ENCODE measurements at places on chromosomes 16 and 17.
A peak's percentile ranks its signal among the peaks of the same experiment; 100 is the strongest.

GRCh38 chr17:81926451-81927151 is 934 bp downstream of the MAFG start:
- DNase-seq, result peak; percentile 49

GRCh38 chr17:2710803-2711607 is 559 bp downstream of the CLUH start:
- no peak for DNase-seq

DNA sequence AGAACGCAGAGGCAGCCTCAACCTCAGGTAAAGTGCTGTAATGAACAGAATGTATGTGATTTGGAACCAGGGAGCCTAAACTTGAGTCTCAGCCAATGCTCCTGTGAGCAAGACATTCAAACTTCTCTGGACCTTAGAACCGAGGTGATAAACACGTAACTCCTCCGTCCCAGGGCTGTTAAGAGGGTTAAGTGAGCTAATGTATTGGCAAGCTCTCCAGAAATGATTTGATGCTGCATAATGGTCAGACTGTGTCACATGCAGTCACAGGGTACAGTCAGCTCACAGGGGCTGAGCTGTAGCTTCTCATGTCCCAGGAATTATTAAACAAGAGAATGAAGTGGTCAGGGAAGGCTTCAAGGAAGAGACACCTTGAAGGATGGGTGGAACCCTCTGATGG is 10.0 kb upstream of the SLC4A1 start:
- no peak for DNase-seq

DNA sequence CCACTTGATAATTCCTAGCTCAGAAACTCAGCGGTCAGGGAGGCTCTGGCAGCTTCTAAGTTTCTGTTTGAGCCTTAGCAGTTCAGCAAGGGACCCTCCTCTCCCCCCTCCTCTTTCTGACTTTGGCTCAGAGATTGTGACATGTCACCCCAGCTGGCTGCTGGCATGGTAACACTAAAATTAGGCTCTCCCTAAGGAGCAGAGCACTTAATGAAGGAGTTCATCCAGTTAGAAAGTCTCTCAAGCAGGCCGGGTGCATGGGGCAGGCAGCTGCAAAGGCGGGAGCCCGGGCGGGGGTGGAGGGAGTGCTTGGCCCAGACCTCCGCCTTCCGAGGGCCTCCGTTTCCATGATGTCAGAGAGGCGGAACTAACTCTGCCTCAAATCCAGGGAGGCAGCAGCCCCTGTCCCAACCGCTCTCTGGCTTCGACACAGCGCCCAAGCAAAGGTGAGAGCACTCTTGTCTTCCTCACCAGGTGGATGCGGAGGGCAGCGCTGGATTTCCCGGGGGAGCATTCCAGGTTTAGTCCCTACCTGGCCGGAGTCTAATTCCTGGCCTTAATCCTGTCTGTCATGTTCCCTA is 128.0 kb upstream of the PLCG2 start:
- DNase-seq, result no peak

GRCh38 chr17:34378664-34379101 is 15.7 kb upstream of the CCL1 start:
- DNase-seq, result no peak

DNA sequence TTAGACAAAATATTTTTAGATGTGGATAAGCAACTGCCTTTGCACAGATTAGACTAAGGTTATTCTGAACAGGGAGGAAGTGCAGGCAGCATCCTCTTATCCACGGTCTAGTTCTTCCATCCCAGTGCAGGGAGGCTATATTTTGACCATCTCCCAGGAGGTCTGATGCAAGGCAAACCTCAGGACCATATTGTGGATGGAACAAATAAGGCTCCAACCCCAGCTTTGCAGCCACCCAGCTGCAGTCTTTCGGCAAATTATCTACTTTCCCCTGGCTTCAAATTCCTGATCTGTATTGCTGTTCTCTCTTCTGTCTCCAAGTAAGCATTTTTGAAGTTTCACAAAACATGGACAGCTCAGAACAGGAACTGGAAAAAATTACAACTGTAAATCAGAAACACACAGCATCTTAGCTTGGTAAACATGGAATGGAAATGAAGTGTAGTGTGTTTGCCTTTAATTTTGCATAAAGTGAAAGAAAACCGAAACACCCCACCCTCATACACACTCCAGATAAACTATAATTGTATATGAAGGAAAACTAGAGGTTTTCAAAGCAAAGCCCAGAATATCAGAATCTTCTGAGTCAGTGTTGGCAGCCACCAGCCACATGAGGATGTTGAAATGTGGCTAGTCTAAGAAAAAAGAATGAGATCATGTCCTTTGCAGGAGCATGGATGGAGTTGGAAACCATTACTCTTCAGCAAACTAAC is 33.5 kb upstream of the MON1B start:
- DNase-seq, result no peak

GRCh38 chr17:57249520-57249919 is 6.8 kb upstream of the MSI2 start:
- no peak for DNase-seq

DNA sequence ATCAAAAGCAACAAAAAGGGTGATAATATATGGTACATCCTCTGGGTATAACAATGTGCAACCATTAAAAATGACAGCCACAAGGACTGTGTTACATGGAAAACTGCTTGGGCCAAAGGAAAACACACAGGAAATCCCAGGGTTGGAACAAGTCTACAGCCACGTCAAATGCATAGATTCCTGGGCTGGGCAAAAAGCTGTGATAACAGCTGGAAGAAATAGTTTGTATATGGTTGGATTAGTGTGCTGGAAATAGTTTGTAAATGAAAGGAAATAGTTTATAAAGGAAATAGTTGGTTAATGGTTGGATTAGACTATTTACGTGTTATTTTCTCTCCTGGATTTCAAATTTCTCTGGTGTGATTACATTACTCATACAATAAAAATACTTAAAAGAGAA is 2.6 kb downstream of the HSD17B2 start:
- DNase-seq, result no peak

DNA sequence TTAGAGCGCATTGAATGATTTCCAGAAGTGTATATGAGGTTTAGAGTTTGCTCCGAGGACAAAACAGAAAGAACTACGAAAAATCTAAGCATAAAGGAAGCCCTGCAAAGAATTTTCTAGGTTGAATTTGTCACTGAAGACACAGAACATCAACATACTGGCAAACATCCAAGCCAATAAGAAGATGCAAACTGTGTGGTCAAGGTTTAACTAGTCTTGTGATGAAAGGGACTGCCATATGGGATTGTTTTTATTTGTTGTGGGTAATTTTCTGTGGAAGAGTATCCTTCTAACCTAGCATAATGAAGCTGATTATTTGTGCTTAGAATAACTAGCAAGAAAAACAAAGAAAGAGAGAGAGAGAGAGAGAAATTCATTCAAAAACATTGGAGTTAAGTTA is 492.0 kb upstream of the ERCC4 start:
- DNase-seq, result no peak

- DNase-seq, result no peak
Observed at GRCh38 chr16:78122774-78123315, 23.4 kb downstream of the WWOX start.

- no peak for DNase-seq
Observed at GRCh38 chr16:72092832-72093447, 480 bp downstream of the TXNL4B start.

GRCh38 chr16:67977469-67978227 is 2.7 kb downstream of the DPEP3 start:
- DNase-seq, result no peak

- no peak for DNase-seq
Observed at GRCh38 chr17:66547151-66547865, 244.9 kb downstream of the PRKCA start.

- no peak for DNase-seq
Observed at GRCh38 chr16:72083778-72084404, 9.5 kb downstream of the TXNL4B start.

- no peak for DNase-seq
Observed at GRCh38 chr17:63819131-63819530, 8.1 kb upstream of the PSMC5 start.

DNA sequence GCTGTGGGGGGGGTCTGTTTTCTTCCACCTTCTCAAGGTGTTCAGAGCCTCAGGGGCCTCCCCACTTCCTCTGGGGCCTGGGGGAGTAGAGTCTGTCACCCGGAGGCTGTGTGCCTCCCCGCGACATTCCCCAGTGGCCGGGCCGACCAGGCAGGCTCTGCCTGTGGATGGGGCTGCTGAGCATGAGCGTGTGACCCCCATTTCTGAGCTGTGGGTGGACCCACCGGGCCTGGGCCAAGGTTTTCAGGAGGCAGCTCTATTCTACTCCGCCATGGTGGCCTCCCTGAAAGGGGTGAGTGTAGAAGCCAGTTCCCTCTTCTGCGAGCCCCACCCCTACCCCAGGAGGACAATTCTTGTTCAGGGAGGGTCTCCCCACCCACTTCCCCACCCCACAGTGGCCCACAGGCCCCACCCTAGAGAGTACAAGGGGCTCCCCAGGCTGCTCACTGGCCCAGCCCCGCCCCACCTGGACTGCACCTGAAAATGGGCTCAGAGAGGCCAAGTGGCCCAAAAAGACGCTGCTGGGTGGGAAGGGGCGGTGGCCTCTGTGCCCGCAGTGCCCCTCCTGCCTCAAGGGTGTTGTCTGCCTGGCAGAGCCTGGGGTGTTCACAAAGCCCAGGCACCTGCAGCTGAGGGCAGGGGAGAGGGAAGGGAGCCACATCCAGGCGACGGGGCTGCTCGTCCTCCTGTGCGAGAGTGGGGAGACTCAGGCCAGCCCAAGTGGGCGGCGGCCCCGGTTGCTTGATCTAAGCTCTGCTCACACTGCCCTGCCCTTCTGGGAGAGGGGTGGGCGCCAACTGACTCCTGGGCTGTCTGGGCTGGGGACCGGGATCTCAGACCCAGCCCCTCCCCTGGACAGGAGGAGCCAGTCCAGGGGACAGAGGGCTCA is 1.3 kb downstream of the MSLN start:
- no peak for DNase-seq

- DNase-seq, result no peak
Observed at GRCh38 chr17:79176792-79177601, 102.4 kb downstream of the ENGASE start.

DNA sequence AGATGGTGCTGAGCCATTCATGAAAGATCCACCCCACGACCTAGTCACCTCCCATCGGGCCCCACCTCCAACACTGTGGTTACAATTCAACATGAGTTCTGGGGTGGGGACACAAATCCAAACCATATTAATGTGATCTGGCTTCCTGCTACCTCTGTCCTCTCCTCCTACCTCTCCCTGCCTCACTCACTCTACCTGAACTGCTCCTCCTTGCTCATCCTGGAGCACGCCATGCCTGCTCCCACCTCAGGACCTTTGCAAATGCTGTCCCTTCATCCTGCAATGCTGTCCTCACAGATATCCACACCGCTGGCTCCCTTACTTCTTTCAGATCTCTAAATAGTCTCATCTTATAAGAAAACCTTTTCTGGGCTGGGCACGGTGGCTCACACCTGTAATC is 10.8 kb upstream of the SLC13A5 start:
- DNase-seq, result no peak

DNA sequence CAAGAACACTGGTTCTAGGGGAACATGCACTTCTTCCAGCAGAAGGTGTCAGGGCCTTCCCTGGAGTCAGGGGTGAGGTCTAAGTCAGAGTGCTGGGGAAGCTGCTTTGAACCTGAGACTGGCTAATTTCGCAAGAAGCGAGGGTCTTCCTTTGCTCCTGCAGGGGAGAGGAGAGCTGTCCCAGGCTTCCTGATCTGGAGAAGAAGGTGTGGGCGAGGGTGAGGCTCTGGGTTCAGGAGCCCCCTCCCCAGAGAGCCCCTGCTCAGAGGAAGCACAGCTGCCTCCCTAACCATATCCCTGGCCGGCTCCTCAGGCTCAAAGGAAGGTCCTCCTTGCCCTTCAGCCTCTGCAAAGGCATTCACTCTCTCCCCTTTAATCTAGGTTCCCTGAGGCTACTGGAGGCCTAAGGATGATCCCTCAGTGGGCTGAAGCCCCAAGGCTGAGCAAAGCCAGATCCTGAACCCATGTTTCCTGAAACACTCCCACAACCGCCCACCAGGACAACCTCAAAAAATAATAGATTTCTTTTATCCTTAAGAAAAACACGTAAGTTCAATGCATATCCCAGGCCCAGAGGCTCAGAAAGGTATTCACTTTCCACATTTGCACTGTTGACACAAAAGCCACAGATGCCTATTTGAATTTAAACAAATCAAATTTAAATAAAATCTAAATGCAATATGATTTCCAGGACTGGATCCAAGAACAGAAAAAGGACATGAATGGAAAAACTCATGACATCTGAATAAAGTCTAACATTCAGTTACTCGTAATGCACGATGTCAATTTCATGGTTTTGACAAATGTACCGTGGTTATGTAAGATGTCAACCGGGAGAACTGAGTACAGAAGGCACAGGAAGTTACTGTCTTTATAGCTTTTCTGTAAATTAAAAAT is 71.5 kb upstream of the RCVRN start:
- DNase-seq, result no peak

DNA sequence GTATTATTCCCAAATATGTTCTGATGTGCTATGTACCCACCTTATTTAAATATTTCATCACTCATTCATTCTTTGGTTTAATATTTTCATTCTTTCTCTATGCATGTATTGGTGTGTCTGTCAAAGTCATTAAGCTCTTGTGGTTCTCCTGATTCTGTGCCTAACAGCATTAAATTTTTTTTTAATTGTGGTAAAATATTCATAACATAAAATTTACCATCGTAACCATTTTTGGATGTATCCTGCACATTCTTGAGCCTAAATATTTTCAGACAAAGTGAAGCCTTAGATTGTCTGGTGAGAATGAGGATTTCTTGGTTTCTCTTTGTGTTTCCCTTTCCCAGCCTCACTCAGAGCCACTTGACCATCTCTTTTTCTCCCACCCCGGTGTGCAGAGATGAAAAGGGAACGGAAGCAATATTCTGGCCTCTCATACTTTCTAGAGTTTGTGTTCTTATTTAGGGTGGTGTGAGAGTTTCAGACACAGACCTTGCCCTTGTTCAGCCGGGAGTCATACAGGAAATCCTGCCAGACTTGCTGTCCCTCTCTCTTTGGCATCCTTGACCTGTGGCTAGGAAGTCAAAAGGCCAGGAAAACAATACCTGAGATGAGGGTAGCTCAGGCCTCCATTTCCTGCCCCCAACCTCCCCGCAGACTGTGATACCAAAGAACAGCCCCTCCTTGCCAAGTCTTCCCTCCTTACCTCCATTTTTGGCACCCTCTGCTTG is 4.9 kb downstream of the CCL5 start:
- DNase-seq, result no peak

- DNase-seq, result no peak
Observed at GRCh38 chr17:65593092-65593854, 31.8 kb upstream of the AXIN2 start.

- DNase-seq, result no peak
Observed at GRCh38 chr17:27860971-27861664, 32.0 kb downstream of the LYRM9 start.

- no peak for DNase-seq
Observed at GRCh38 chr16:25413975-25414374, 156.3 kb upstream of the ZKSCAN2 start.

- no peak for DNase-seq
Observed at GRCh38 chr17:8162997-8163977, 539 bp upstream of the VAMP2 start.

DNA sequence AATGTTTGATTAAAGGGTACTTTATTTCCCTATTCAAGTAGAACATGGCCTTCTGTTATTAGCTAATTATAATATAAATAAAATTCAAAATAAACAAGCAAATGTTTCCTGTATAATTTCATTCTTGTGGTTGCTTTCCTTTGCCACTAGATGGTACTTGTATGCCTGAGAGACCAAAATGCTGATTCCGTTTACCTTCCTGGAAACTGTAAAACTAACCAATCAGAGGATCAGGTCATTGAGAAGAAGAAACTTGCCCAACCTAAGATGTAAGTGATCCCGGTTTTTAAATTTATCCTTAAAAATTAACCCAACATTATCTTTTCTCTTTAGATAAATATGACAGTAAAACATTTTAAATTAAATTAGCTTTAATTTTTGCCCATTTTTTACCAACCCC is 8.1 kb upstream of the ABCA5 start:
- DNase-seq, result no peak
